ENCODE measurements at places on chromosomes 1 and 21.

DNA sequence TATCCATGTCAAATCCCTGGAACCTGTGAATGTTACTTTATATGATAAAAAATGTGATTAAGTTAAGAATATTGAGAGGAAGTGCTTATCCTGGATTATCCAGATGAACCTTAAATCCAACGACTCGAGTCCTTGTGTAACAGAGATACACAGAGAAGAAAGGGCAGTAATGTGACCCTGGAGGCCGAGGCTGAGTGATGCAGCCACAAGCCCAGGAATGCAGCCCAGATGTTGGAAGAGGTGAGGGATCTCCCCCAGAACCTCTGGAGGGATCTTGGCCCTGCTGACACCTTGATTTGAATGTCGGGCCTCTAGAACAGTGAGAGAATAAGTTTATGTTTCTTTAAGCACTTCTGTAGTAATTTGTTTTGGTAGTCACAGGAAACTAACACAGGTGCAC is 18.0 kb downstream of the LPGAT1 start:
- DNase-seq, result no peak

DNA sequence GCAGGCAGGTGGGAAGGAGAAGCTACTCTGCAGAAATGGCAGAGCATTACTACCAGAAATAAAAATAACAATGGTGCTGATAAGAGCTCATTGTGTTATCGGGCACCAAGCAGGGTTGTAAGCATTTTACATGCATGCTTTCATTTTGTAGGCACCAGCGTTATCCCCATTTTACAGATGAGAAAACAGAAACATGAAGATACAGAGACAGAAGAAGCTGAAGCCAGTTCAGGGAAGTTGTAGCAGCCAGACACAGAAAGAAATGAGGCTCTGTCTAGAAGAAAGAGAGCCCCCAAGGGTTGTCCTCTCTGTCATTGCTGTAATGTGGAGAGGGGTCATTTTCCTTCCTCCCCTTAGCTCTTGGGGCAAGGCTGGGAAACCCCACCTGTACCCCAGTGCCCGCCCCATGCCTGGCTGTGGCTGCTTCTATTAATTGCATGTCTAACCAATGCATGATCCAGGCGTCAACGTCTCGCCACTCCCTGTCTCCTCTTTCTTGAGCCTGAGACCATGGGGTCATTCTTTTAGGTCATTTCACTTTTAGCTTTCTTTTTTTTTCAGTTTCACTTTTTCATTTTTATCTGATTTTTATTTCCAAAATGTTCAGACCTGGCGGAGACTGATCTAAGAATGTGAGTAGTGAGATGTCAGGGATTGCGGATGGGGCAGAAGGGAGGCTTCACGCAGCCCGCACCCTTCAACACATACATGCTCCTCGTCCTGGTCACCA is 6.8 kb downstream of the OLIG1 start:
- no peak for DNase-seq

DNA sequence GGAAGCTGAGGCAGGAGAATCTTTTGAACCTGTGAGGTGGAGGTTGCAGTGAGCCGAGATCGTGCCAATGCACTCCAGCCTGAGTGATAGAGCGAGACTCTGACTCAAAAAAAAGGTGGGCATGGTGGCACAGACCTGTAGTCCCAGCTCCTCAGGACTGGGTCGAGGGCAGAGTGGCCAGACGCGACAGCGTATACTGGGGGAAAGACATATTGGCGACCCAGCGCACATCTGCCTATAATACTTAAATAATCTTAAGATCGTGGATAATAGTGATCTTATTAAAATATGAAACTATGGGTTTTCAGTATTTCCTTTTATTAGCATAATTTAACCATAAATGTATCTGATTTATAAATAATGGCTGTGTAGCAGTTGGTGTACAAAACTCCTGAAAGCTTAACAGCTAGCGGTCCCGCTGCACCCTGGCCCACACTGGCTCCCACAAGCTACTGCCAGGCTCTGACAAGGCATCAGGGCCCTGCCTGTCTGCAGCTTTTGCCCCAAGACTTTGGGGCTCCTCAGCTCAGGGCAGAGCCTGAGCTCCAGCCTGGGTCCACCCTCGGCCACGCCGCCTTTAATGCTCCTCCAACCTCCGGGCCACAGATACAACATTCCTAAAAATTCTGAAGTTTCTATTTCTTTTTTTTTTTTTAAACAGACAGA is 2.7 kb upstream of the AURKAIP1 start:
- no peak for DNase-seq

- peak; percentile 35 for DNase-seq
Measured at GRCh38 chr1:233242827-233243483, 52.6 kb downstream of the PCNX2 start.

DNA sequence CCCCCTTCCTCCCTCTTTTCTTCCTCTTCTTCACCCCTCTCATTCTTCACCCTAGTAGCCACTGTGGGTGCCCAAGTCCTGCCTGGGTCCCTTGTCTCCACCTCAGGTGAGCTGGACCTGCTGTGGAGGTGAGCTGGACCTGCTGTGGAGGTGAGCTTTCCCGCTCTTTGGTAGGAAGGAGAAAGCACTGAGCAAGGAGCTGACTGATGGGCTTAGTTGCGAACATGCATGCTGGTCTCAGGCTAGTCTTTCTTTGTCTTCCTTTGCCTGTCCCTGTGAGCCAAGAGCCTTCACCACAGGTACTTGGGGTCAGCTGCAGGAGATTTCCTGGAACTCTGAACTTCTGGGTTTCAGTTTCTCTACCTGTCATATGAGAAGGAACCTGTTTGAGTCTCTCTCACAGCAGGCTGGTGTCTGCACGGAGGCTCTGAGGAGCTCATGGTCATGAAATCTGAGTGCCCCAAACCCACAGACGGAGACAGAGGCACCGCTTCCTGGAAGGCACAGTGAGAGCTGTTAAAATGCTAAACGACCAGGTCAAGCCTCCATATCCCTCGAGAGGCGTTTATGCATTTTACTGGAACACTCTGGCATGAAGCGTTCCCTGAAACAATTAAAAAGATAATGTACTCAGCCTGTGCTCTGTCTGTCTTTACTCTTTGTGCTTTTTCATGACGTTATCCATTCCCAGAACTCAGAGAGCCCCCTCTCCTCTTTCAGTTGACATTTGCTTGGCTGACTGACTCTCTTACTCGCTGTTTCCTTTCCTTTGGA is 69.5 kb downstream of the RHOU start:
- DNase-seq, result no peak

DNA sequence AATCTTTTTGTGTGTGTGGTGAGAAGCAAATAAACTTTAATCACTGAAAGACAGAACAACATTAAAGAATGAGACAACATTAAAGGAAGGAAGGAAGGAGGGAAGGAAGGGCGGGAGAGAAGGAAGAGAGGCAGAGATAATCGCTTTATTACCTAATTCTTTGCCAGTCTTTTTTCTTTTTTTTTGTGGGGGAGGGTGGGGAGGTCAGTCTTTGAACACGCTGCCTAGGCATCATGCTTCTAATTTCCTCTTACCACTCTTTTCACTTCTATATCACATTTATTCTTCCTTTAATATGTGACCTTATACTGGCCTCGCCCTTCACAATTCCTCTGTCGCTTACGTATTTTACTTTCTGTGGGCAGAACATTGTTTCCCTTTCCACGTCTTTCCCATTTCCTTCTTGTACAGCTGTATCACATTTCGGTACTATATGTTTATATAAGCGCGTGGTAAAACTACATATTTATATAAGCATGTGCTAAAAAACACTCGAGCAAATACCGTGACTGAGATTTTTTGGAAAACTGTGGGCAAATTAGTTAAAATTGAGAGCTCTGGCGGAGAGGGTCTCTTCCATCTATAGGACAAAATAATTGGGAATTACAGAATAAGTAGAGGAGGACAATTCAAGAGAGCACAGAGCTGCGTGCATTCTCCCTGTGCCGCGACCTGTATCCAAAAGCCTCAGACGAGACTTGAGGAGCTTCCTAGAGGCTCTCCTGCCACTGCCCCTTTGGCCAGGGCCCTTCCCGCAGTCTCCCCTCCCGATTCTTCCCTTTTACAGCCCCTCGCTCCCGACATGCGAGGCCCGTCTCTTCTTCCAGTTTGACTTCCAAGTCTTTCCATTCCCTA is 823 bp upstream of the PRKAA2 start:
- DNase-seq, result peak; percentile 39

GRCh38 chr1:103111926-103112325 is 3.6 kb upstream of the COL11A1 start:
- no peak for DNase-seq

GRCh38 chr21:25995278-25995677 is 175.3 kb downstream of the APP start:
- DNase-seq, result no peak

GRCh38 chr1:108670131-108670773 is 9.4 kb upstream of the HENMT1 start:
- no peak for DNase-seq

DNA sequence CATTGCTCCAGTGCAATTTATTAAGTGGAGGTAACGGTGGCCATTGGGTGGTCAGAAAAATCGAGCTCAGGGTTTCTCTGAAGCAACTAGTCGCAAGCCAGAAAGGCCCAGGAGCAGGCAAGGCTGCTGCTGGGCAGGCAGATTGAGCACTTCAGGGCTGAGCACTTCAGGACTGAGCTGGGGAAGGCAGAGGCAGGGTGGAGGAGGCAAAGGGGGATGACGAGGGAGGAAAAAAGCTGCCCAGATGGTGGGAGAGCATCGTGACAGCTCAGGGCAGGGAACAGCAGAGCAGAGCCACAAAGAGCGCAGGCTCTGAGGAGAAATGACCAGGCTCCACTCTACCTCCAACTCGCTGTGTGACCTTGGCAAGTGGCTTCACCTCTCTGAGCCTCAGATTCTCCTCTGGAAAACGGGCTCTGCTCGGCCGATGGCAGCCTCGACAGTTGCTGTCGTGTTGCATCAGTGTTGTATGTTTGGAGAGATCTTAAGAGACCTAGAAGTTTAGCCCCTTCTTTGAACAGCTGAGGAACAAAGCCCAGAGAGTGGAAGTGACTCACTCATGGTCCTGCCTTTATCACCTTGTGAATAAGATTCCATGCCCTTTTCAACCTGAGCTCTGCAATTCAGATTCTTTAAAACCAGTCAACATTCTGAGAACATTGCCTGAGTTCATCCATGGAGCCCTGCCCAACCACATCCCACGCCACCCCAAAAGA is 141.4 kb downstream of the SYF2 start:
- DNase-seq, result no peak

GRCh38 chr1:9615316-9616063 is 26.8 kb downstream of the TMEM201 start:
- no peak for DNase-seq

DNA sequence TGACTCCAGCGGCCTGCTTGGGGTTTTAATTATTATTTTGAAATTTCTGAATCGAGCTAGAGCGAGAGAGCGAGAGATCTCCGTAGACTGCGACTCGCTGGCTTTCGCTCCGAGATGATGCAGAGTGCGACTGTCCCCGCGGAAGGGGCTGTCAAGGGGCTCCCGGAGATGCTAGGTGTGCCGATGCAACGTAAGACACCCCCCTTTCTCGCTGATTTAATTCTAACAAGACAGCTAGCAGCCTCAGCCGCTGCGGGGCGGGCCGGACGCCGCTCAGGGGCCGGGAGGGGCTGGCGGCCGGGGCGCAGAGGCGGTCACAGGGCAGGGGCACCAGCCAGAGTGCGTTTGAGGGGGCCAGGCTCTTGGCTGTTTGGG is 339 bp downstream of the LHX4 start:
- DNase-seq, result no peak

GRCh38 chr1:46372431-46372830 is 21.7 kb upstream of the FAAH start:
- DNase-seq, result no peak

DNA sequence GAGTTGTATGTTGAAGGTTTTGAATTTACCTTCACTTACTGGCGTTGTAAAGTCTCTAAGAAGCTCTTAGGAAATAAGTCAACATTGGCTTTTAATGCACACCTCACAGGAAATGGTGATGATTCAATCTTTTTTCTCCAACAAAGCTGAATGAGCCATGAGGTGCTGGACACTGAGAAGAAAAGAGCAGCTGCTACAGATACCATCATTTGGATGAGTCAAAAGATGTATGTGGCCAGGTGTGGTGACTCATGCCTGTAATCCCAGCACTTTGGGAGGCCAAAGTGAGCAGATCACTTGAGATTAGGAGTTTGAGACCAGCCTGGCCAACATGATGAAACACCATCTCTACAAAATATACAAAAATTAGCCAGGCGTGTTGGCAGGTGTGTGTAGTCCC is 3.3 kb upstream of the IL23R start:
- no peak for DNase-seq

DNA sequence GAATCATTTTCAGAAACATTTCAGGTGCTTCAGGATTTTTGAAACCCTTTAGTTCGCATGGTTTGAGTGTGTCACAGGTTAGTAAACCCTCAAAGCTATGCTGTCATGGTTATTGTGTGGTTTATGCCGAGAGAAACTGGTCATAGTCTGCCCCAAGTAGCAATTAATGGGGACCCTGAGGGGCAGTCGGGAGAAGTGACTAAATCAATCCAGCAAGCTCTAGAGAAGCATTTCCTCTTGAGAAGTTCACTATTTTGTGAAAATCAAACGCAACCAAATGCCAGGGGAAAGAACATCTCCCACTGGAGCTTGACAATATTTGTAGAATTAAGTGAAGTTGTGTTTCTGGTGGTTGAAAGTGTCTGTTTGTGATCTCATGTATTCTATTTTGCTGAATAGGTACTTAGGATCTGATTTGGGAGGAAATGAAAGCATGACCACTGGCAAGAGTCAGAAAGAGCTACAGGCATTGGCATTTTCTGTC is 63.0 kb upstream of the BACH1 start:
- DNase-seq, result no peak

GRCh38 chr1:9120312-9120958 is 8.5 kb downstream of the GPR157 start:
- DNase-seq, result no peak

DNA sequence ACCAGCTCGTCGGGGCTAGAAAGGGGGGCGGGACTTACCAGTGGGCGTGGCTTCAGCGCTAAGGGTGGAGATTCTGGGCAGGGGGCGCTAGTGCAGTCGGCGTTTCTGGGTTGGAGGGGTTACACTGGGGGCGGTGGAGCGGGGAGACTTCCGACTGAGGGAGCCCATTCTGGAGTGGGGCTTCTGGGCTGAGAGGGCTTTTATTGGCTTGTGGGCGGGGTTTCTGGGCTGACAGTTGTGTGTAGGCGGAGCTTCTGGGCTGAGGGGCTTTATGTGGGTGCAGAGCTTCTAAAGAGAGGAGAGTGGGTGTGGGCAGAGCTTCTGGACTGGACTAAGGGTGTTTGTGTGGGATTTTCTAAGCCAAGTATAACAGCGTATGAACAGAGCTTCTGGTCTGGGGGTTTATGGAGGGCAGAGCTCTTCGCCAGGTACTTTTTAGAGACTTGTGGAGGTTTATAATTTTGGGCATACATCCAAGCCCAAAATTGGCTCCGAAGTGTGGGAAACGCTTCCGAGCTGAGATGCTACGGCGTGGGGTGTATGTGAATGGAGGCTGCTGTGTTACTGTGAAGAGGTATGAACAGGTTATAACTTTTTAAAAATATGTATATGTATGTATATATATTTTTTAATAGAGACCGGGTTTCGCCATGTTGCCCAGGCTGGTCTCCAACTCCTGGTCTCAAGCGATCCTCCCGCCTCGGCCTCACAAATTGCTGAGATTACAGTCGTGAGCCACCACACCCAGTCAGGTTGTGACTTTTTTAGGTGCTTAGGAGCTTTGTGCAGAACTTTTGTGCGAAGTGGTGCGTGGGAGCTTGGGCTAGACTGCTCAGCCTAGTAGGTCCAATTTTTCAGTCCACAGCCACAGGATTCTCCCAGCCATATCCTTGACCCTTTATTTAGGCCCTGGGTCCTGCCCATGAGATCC is 825 bp downstream of the TMEM39B start:
- no peak for DNase-seq

All from HAP-1 (cell line).